ENCODE measurements at places on chromosomes 5 and 9.

DNA sequence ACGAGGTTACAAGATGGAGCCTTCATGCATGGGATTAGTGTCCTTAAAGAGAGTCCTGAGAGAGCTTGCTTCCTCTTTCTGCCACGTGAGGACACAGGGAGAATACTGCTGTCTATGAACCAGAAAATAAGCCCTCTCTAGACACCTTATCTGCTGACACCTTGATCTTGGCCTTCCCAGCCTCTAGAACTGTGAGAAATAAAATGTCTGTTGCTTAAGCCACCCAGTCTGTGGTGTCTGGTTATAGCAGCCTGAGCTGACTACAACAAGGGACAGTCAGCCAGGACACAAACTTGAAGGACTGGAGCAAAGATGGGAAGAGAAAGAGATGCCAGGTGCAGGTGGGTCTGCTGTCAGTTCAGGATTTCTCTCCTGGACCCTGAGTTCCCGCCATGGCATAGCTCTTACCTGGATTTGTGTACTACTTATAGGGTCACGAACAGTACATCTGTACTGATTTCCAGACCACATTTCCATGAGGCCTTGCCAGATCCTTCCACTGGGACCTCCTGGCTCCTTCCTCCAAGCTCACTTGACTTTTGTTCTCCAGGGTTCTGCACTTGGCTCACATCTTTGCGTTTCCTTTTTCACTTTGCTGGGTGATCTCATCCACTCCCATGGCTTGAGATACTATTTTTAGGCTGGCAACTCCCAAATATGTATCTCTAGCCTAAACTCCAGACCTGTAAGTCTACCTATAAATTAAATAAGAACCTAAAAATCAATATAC, 44.9 kb upstream of the LIFR start:
- no peak for DNase-seq

- DNase-seq, result no peak
Observed at GRCh38 chr5:94595281-94595840, 23.0 kb downstream of the KIAA0825 start.

DNA sequence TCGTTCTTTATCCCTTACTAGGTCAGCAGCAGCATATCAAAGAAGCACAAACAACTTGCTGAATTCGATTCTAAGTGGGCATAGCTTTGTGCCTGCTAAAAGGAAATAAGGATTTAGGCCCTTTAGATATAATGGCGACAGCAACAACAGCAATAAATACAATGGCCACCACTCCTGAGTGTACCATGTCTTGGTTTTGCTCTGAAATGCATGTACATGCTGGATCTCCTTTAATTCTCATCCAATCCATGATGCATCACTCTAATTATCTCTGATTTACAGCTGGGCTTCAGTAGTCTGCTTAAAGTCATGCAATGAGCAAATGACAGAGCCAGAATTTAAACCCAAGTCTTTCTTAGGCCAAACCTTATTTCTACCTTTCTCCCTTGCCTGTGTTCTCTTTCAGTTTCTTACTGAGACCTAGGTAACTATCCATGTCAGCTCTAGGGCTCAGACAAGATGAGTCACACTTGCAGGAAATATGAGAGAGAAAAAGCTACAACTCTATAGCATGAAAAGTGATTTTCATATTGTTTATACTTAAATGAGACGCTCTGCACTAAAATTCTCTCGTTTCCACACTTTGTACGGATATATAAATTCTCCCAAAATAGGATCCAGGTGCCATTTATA, 111.8 kb downstream of the HMHB1 start:
- DNase-seq, result no peak

- no peak for DNase-seq
Observed at GRCh38 chr5:134494780-134495179, 30.7 kb upstream of the JADE2 start.

- no peak for DNase-seq
Observed at GRCh38 chr9:135294836-135295235, 184.7 kb upstream of the PPP1R26 start.

DNA sequence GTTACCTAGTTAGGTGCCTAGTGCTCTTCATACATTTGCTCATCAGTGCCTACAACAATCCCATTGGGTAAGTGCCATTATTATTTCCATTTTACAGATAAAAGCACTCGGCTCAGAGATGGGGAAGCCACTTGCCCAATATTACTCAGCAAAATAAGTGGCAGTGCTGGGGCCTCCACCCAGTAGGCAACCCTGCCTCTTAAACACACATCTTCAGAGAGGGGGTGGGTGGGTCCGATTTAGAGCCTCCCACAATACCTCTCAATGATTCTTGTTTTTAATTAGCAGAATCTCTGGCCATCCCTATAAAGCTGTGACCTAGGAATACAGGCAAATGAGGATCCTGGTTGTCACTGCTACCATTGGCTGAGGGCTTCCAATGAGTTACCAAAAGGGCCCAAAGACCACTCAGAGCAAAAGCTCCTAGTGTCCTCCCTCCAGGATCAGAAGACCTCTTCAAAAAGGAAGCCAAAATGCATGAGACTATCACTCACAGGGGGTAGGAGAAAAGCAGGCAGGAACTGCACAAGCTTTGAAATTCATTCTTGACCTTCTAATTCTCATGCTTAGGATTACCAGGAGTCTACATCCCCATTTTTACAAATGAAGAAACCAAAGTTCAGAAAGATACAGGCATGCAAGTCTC, 36.1 kb upstream of the UBE2D2 start:
- no peak for DNase-seq

Data from left forelimb (tissue), 1 donor.